ENCODE measurements at places on chromosomes 3 and 15. TPM values are rescaled to one million over a fixed set of nuclear protein-coding genes. Genes with fewer than 3 reads are reported as not detected.

GRCh38 chr15:33314069-33314468, 3.3 kb downstream of the RYR3 start:
- no peak for DNase-seq

GRCh38 chr3:112931736-112932521, 43.0 kb downstream of the CD200R1 start:
- DNase-seq: no peak

Gene CMC1
- 5.4 TPM for total RNA-seq

GRCh38 chr15:92163641-92164040, 230.0 kb upstream of the ST8SIA2 start:
- DNase-seq: no peak

DNA sequence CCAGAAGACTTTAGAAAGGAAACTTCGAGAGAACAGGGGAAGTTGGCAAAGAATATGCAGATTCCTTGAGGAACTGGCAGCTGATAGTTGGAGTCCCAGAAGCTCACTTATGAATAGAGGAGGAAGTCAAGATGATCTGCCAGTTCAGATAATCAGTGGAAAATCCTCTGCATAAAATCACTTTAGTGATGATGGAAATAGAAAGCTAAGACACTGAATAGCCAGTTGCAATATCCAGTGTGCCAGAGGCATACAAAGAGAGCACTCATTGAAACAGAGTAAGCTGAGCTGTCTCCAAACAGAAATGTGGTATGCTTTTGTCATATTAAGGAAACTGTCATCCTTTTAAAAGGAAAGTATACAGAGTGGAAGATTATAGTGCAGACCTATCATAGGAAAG, 1207.6 kb downstream of the OTOL1 start:
- DNase-seq: no peak

GRCh38 chr15:32936283-32936918, 218.6 kb downstream of the GREM1 start:
- DNase-seq: no peak

DNA sequence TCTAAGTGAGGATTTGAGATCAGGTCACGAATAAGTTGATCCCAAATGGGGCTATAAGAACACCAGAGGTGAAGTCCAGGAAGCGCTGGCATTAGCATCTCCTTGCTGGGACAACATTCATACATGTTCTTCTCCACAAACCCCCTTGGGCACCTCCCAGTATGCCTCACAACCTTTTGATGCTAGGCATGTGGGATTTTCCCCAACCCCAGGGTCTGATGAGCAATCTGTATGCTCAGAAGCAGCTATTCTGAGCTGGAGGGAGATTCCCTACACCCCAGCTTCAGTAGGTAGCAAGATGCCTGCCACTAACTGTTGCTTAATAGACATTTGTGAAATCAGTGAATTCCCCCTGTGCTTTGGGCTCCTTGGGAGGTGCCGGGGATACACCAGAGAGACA, 32.2 kb downstream of the SLC6A11 start:
- DNase-seq: no peak

DNA sequence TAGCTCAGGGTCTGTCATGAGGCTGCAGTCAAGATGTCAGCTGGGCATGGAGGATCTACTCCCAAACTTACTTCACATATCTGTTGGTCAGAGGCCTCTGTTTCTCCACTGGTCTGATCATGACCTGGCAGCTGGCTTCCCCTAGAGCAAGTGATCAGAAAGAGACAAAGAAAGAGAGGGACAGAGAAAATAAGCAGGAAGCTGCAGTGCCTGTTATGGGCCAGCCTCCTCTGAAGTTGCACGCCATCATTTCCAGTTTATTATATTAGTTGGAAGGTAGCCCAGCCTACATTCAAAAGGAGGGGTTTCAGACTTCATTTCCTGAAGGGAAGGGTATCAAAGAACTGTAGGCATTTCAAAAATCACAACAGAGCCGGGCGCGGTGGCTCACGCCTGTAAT, 5.0 kb upstream of the RPP25 start:
- no peak for DNase-seq

DNA sequence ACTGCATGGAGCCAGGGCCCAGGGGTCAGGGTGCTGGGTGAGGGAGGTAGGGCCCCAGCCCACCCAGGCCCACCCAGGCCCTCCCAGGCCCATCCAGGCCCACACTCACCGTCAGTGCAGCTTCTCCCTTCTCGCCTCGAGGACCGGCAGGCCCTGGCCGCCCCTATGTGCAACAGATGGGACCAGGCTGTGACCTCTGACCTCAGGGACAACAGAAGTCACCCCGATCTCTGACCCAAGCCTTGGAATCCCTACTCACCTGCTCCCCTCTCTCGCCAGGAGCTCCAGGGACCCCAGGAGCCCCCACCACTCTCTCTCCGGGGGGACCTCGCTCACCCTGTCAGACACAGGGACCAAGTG, 2.8 kb upstream of the UCN2 start:
- no peak for DNase-seq

Gene CCR2
- total RNA-seq: 14.2 TPM

DNA sequence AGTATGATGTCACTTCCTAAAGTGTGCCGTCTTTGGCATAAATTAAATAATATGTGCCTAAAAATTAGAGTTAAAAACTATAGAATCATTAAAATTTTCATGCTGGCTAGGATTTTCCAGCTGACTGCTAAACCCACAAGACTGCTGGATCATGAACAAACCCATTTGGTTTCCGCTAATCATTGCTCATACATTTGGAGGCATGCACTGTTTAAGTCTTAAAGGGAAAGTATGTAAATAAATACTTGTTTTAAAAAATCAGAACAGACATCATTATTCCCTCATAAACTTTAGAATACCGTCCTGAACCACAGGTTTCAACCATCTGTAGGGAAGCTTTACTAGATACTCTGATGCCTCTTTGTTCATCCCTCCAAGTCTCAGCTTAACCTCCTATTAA, 26.5 kb downstream of the ATP6V1A start:
- no peak for DNase-seq

GRCh38 chr15:27774638-27775037, 324.5 kb downstream of the OCA2 start:
- no peak for DNase-seq

GRCh38 chr15:74441248-74441941, 7.6 kb upstream of the SEMA7A start:
- no peak for DNase-seq

Gene ACKR2
- total RNA-seq: 0.35 TPM

Gene ZNF148
- 40.0 TPM for total RNA-seq

Gene GHSR
- not detected for total RNA-seq

Gene SLC22A14
- total RNA-seq: 0.23 TPM

DNA sequence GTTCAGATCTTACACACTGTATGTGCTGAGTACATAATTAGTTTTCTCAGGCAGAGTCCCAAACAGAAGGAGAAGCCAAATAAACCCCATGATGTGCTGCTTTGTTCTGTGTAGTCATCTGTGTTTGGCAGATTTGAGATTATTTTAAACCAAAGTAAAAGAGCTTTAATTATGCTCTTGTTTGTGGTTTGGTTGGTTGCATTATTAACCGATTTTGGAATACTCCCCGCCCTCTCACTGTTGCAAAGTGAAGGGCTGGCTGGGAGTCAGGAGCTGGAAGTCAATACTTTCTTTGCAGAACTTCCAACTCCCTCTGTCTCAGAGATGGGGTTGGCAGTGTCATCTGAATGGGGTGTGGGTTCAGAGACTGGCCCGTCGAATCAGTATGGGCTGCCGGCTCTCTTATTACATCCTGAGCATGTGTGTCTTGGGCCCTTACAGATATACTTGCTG, 34.4 kb downstream of the SLCO3A1 start:
- DNase-seq: no peak

Gene GATM
- not detected for total RNA-seq

DNA sequence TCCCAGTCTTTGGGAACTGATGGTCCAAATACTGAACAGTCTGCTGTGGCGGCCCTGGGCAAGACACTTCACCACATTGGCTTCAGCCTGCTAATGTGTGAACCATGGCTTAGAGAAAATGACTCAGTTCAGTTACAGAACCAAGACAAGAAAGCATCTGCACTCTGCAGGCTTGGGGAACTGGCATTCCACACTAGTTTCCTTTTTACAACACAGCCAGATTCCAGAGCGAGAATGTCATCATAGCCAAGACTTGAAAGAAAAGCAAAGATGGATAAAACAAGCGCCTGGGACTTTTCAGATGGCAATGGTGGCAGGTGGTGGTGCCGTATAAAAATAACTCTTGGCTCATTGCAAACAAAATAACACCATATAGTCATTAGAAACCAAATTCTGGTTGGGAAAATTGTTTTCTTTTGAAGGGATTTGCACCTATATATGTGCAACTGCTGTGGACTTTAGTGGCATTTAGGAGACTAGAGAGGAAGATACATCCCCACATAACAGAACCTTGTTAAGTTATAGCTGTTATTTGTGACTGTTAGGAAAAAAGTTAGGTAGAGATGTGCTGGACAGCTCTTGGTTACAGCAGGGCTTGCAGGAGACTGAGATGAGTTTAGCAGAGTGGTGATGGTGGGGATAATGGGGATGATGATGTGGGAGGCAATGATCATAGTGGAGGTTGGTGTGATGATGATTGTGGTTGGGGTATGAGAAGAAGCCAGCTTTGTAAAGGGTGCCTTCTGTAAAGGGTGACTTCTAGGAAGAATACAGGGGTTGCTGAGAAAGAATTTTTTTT, 273.6 kb downstream of the THRB start:
- DNase-seq: no peak

Gene TRIM69
- 31.7 TPM for total RNA-seq

DNA sequence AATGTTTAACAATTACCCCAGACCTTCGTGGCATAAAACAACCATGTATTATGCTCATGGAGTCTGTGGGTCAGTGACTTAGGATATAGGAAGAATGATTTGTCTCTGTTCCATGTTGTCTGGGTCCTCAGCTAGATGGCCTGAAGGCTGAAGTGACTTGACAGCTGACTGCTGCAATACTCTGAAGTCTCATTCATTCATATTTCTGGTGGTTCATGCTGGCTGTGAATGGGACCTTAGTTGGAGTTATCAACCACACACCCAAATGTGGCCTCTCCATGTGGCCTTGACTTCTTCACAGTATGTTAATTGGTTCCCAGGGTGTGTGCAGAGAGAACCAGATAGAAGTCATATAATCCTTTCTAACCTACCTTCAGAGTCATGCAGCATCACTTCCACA, 145.1 kb upstream of the BFSP2 start:
- no peak for DNase-seq

DNA sequence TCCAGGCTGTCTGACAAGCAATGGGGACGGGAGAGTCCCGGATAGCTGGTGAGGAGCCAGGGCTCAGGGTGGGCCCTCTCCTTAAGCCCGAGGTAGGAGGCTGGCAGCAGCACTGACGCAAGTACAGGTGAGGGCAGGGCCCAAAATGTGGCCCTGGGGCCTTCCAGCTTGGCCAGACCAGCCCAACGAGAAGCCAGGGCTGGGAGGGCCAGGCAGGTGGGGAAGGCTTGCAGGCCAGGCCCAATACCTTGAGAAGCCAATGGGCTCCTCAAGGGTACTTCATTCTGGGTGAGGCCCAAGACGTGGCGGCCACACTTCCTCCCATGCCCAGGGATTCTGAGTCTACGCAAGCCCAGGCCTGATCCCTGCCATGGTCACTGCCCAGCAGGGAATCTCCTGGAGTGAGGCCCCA, 37.2 kb downstream of the AMOTL2 start:
- no peak for DNase-seq

GRCh38 chr15:33807665-33808064, 160.6 kb upstream of the CHRM5 start:
- DNase-seq: no peak

DNA sequence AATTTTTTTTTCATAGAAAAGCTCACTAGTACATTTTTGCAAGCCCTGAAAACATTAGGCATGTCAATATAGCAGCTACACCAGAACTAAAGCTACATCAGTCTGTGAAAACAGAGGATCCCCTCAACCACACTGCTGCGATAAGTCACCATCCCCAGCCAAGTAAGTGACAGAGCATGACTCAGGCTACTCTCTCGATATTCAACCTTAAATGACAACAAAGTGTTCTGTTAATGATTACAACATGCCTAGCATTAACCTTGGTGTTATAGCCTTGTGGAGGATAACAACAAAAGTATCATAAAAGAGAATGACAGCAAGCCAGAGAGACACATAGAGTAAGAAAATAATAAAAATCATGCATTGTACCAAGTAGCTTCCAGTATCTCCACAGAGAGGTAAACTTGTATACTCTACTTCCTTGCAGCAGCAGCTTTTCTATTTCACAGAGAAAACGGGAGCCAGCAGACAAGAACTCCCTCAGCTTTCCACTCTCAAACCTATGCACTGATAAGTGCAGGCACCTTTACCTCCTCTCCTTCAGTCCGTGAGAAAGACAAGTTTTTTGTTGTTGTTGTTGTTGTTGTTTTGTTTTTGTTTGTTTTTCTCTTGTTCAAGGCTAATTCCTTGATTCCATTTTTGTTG, 76.6 kb downstream of the GBE1 start:
- DNase-seq: no peak

Gene PLEKHO2
- total RNA-seq: 18.2 TPM

Gene NSUN3
- 18.1 TPM for total RNA-seq

Gene ACP3
- 0.34 TPM for total RNA-seq

Gene CYP1A1
- not detected for total RNA-seq

Gene HESX1
- total RNA-seq: not detected

GRCh38 chr3:151305060-151305774, 11.4 kb downstream of the GPR87 start:
- DNase-seq: no peak

DNA sequence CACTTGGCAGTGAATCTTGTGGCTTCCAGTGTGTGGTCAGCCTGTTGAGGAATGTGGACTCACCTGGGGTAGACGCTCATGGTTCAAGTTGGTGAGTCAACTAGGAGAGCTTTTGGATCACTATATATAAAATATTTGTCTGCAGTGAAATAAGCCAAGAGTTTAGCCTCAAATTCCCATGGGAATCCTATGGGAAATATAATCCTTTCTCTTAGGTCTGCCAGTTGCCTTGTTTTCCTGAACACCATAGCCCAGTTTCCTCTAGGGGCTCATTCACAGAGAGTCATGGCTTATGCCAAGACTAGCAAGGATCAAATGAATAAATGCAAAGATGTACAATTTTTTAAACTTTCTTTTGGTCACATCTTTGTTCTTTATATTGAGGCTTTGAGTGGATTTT, 100.1 kb upstream of the NPHP3 start:
- DNase-seq: no peak

Data from T-helper 17 cell (primary cell).